CD8-positive, alpha-beta memory T cell (primary cell): ENCODE measurements at places on chromosomes 4 and X.

DNA sequence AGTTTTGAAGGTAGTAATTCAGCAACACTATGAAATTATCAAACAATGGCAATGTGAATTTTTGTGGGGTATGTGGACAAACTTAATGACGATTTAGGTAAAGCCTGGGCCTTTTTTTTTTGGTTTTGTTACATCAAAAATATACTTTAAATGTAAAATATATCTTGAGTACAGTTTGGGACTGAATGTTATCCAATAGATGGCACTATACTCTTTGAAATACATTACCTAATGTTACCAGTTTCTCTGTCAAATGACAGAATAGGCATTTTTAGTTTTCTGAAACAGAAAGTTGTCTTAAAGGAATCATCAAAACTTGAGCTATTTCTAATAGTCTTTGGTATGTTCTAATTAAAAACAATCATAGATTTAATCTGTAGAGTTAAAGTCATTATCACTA, 1651.9 kb downstream of the C4orf33 start:
- DNase-seq = no peak

DNA sequence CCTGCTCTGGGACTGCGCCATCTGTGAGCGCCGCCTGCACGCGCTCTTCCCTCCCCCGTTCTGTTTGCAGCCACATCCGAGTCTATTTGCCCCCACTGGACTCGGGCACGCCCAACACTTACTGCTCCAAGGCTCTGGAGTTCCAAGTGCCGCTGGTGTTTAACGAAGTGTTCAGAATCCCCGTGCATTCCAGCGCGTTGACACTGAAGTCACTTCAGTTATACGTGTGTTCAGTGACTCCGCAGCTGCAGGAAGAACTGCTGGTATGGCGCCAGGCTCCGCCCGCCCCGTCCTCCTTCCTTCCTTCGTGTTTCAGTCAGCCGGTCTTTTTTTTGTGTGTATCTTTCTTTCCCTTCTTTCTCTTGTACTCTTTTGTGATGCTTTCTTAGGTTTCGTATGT, 30.7 kb upstream of the CLCN4 start:
- DNase-seq = no peak

DNA sequence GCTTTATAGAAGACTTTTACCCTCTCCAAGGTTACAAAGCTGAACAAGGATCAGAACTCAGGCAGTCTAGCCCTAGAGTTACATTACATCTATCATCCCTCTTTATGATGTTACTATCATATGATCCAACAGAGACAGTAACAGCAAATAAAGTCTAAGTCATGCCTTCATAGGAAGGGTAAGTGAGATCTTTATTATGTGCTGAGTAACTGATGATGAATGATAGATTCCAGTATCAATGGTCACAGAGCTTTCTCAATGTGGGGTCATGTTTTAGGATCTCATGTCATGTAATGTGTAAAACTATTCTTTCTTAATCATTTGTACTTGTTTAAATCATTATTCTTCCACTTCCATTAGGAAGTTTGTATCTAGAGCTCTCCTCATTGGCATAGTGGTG, 22.8 kb downstream of the ELOVL6 start:
- DNase-seq = no peak

- no peak for DNase-seq
Observed at GRCh38 chrX:107565015-107565414, 63.3 kb upstream of the PRPS1 start.

GRCh38 chr4:174252412-174252811, 31.1 kb downstream of the FBXO8 start:
- DNase-seq = no peak

DNA sequence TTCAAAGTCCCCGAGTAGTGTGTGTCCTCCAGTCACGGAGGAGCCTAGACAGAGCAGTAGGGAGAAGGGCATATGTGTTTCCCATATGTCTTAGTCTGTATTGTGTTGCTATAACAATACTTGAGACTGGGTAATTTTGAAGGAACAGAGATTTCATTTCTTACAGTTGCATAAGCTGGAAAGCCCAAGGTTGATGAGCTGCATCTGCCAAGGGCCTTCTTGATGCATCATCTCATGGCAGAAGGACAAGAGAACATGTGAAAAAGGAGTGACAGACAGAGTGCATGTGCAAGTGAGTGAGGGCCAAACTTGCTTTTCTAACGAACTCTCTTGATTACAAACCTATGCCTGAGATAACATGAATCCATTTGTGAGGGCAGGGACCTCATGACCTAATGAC, 243.4 kb downstream of the ARHGAP10 start:
- no peak for DNase-seq

- DNase-seq = no peak
Observed at GRCh38 chrX:68895341-68895755, 66.5 kb downstream of the EFNB1 start.

DNA sequence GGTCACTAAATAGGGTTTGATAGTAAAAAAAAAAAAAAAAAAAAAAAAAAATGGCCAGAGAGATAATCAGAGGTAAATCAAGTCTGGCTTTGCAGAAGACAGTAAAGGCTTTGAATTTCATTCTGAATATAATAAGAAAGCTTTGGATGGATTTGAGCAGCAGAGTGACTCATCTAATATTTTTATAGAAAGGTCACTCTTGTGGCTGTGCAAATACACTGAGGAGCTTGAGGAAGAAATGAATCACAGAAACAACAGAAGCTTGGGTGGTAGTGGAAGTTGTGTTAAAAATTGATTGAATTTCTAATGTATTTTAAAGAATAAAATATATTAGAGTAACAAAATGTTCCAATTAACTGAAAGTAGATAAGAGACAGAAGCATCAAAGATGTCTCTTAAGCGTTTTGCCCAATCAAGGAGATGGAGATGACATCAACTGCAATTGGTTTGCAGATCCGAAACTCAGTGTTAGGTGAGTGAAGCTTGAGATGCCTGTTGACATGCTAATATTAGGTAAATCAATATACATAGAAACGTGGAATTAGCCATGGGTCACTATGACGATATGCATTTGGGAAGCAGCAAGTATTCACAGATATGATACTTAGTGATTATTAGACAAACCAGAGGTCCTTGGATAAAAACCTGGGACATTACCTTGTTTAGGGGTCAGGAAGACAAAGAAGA, 280.5 kb downstream of the GPM6A start:
- DNase-seq = no peak

GRCh38 chrX:13109817-13110216, 65.4 kb upstream of the FAM9C start:
- no peak for DNase-seq

DNA sequence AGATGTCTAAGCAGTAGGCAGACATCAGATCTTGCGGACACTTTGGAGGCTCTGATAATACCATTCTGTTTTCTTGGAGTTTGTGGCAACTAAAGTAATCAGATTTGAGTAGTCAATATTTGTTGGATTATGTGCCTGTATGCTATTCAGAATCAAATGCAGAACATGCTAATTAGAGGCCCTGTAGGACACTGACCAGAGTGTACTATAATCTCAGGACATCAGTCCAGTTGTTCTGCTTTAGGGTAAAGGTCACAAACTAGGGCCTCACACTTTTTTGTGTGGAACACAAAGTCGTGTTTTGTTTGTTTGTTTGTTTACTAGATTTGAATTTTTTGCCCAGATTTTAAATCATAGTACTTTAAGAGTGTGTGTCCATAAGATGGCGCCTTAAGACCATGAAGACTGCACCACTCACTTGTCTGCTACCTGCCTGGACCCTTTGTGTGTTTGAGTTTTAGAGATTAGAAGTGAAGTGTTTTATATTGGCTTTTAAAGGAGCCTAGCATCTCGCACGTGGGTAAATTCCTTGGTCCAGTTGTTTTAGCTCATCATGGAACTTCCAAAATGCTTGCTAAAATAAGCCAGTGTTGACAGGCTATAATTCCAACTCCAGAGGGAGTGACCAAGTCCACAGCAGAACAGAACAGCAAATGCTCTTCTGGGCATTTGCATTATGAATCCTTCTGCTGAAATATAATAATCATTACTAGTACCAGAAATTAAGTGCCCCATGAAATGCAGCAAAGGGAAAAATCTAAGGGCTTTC, 34.7 kb downstream of the IL13RA1 start:
- no peak for DNase-seq

DNA sequence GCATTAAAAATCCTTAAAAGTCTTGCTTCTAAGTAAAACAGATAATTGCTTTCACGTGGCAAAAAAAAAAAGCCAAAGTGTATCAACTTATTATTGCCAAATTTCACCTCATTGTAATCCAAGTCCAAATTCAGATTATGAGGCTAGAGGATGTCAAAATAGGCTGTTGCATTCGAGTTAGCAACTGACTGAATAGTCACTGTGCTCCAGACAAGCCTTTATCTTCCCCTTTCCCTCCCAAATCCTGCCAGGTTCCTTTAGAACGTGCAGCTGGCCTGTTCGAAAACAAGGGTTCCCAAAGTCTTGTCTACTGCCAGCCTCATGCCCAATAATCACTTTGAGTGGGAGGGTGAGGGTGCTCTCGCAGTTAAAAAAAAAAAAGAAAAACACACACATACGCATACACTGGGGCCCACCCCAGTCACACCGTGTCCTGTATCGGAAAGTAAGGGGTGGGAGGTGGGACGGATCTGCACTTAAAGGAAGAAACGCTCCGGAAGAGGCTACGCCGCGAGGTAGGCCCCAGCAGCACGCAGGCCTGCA, 603 bp downstream of the MAD2L1 start:
- no peak for DNase-seq

GRCh38 chr4:60744767-60745166, 455.4 kb upstream of the ADGRL3 start:
- DNase-seq = no peak

DNA sequence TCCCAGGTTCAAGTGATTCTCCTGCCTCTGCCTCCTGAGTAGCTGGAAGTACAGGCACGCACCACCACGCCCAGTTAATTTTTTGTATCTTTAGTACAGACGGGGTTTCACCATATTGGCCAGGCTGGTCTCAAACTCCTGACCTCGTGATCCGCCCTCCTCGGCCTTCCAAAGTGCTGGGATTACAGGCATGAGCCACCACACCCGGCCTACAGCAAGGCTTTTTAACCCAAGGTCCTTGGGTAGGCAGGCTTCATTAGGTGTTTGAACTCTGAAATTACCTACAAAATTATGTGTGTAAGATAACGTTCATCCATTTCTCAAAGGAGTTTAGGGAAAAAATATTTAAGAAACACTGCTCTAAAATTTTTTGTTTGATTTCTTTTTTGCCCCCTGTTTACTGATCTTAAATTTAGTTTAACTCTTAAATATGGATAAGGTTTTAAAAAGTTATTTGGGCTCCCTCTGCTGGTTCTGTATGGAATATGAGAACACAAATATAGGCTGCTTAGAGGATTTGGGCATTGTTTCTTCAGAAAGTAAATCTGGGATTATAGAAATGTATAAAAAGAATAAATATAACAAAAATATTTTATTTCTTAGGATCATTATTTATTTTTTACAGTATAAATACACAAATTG, 92.8 kb downstream of the CBR4 start:
- no peak for DNase-seq

- no peak for DNase-seq
Observed at GRCh38 chrX:109830704-109831206, 97.7 kb upstream of the ACSL4 start.

DNA sequence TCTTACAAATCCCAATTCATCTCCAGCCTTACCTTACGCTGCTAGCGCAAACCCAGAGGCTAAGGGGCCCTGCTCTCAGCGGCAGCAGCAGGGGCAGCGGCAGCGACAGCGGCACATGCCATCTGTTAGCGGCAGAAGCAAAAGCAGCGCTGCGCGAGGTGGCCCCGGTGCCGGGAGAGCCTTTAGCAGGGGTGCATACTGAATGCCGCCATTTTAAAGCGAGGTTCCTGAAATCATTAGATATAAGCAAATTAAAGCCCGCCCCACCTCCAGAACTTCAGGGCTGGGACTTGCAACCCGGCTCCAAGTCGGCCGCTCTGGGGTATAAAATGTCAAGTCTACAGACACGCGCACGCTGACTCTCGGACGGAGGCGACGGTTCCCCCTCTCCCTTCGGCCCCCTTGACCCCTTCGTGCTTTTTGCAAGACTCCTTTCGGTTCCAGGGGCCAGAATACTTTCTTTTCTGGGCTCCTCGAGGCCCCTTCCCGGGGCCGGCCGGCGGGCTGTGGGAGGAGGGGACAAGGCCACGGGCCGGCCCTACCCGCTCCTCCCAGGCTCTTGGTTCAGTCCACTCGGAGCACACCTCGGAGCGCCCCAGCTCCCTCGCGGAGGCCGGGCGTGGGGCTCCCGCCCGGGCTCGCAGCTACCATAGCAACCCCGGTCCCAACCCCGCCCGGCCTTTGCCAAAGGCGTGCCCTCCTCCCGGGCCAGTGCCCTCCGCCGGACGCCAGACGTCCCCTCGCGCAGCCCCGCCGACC, at the start of gene MBNL3:
Gene MBNL3 (minus strand): TSS at position 220 of the 759 bp plus-strand sequence. CDS start 49,427 bp downstream, outside the sequence.
- peak; percentile 69 for DNase-seq

- DNase-seq = no peak
Observed at GRCh38 chr4:121485190-121485804, 104.5 kb upstream of the QRFPR start.

DNA sequence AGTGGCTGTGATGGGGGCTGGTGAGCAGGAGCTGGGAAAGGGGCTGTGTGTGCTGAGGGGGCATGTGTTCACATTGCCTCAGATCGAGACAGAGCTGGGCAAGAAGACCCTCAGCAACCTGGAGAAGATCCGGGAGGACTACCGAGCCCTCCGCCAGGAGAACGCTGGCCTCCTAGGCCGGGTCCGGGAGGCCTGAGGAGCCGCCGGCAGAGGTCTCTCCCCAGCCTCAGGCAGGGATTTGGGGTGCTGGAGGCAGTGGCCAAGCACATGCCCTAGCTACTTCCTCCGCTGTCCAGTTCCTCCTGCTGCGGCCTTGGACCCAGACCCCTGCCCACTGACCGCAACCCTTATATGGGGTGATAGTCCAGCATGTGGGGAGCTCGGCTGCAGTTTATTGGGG, 14.4 kb downstream of the FOXP3 start:
- no peak for DNase-seq

GRCh38 chrX:39975101-39975925, 122.4 kb downstream of the BCOR start:
- no peak for DNase-seq

GRCh38 chr4:140809676-140810075, 53.5 kb upstream of the TBC1D9 start:
- no peak for DNase-seq

GRCh38 chr4:96166806-96167205, 326.9 kb downstream of the PDHA2 start:
- DNase-seq = no peak

DNA sequence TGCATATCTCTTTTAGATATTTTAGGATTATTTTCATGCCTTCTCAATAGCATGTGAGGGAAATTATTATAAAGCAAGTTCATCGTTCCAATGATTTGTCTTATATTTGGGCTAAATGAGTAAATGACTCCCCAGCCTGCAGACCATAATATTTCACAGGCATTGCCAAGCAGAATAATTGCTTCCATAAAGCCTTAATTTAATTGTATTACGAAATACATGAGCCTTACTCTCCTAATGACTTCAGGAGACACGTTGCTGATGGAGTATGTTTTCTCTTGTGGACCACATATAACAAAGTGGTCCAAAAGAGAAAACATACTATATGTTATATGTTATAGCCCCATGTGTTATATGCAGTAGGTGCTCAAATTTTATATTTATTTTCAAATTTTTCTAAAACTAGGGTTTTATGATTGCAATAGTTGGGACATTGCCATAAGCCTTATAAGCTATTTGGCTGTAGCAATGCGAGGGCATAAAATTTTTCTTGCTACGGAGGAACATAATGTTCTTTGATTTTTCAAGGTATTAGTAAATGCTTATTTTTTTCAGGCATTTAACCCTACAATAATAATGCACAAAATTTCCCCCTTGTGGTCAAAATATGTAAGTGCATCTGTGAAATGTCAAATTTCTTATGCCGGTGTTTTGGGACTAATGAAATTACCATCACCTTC, 26.2 kb upstream of the TMPRSS11D start:
- no peak for DNase-seq
